Muscle of back (tissue), 13 donors: ENCODE measurements at places on chromosomes 3 and 15. TPM values are rescaled to one million over a fixed set of nuclear protein-coding genes. Genes with fewer than 3 reads are reported as not detected.

ITGB5 gene
- 24.0 TPM for polyA plus RNA-seq

VIPR1 gene
- polyA plus RNA-seq, result 2.2 TPM

RBM6 gene
- polyA plus RNA-seq, result 56.4 TPM

RPLP1 gene
- 2,781 TPM for polyA plus RNA-seq

GPR149 gene
- polyA plus RNA-seq, result 0.17 TPM

PCLAF gene
- 40.7 TPM for polyA plus RNA-seq

PROS1 gene
- polyA plus RNA-seq, result 29.8 TPM

AMOTL2 gene
- polyA plus RNA-seq, result 54.9 TPM

LIPC gene
- polyA plus RNA-seq, result 0.41 TPM

COL7A1 gene
- 10.1 TPM for polyA plus RNA-seq

LRRN1 gene
- polyA plus RNA-seq, result 72.9 TPM

PLSCR5 gene
- polyA plus RNA-seq, result not detected

ADAMTSL3 gene
- 66.1 TPM for polyA plus RNA-seq

PRR20G gene
- polyA plus RNA-seq, result not detected

MASP1 gene
- 7.6 TPM for polyA plus RNA-seq

COL6A5 gene
- 0.09 TPM for polyA plus RNA-seq

ASB14 gene
- polyA plus RNA-seq, result 0.92 TPM

NR2E3 gene
- 3.1 TPM for polyA plus RNA-seq

SIDT1 gene
- 1.2 TPM for polyA plus RNA-seq

TRPM1 gene
- not detected for polyA plus RNA-seq

ACOX2 gene
- polyA plus RNA-seq, result 40.4 TPM

TP63 gene
- 17.4 TPM for polyA plus RNA-seq

TMEM212 gene
- polyA plus RNA-seq, result 0.22 TPM

GOLGA8T gene
- not detected for polyA plus RNA-seq

EFCAB12 gene
- polyA plus RNA-seq, result 0.26 TPM

OTOL1 gene
- not detected for polyA plus RNA-seq

RASGRF1 gene
- polyA plus RNA-seq, result not detected

ISG20 gene
- polyA plus RNA-seq, result 0.65 TPM

PIERCE2 gene
- 1.3 TPM for polyA plus RNA-seq

GOLGA6L7 gene
- 0.15 TPM for polyA plus RNA-seq

CCK gene
- 13.9 TPM for polyA plus RNA-seq

LNP1 gene
- polyA plus RNA-seq, result 6.3 TPM

GABRR3 gene
- not detected for polyA plus RNA-seq

DNAH12 gene
- polyA plus RNA-seq, result 0.62 TPM

ZNF621 gene
- 10.7 TPM for polyA plus RNA-seq

SLC24A5 gene
- not detected for polyA plus RNA-seq

OPA1 gene
- 47.7 TPM for polyA plus RNA-seq

PSTPIP1 gene
- polyA plus RNA-seq, result 3.2 TPM

XCR1 gene
- 0.35 TPM for polyA plus RNA-seq

LHFPL4 gene
- polyA plus RNA-seq, result 0.06 TPM

CYFIP1 gene
- 60.4 TPM for polyA plus RNA-seq

TRIM69 gene
- 23.9 TPM for polyA plus RNA-seq

SYNPR gene
- polyA plus RNA-seq, result not detected

SPATA12 gene
- polyA plus RNA-seq, result not detected

USP50 gene
- not detected for polyA plus RNA-seq

FBXL22 gene
- polyA plus RNA-seq, result 32.8 TPM

MB21D2 gene
- 13.2 TPM for polyA plus RNA-seq

PDZRN3 gene
- polyA plus RNA-seq, result 84.9 TPM

FHIT gene
- 7.0 TPM for polyA plus RNA-seq

C3orf49 gene
- not detected for polyA plus RNA-seq

GOLGA8H gene
- polyA plus RNA-seq, result 0.42 TPM

CLRN1 gene
- polyA plus RNA-seq, result 0.22 TPM

ZFAND6 gene
- polyA plus RNA-seq, result 116 TPM

SCN10A gene
- polyA plus RNA-seq, result not detected

ANKRD63 gene
- not detected for polyA plus RNA-seq

PPARG gene
- polyA plus RNA-seq, result 4.0 TPM

ITIH1 gene
- 0.92 TPM for polyA plus RNA-seq
